ENCODE measurements at places on chromosomes 7 and 10.
A peak's percentile ranks its signal among the peaks of the same experiment; 100 is the strongest.

DNA sequence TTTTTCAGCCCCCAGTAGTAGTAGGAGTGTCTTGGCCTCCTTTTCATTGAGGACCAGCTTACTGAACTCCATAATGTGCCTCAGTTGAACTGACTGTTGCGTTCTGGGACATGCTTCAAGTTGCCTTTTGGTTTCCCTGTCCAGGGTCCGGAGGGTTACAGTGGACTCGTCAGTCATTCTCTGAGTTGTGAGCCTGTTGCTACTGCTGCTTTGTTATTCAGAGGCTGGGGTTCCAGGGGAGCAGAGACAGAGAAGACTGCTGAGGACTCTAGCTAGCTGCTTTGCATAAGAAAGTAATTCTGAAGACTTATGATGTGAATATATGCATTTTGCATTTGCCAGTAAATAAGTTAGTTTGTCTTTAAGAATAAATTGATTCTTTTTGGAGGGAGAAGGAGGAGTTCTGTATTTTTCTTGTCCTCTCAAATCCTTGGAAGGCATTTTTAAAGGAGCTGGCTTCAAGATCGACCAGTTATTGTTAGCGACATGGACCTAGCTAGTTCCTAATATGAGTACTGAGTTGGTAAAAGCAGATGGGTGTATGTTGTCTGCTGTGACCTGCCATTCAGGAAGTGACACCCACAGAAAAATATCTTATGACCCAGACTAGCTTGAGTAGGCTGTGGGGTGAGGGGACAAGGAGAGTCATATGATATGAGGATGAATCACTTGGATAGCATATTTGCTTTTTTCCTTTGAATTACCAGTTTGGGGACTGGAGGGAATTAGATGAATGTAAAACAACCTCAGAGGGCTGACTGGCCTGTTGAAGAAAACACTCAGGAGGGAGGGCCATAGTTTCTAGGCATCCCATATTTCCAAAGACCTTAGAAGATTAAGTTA, 8.3 kb downstream of the PI4K2A start:
- peak; percentile 1 for DNase-seq

- DNase-seq, result no peak
These were observed 28.2 kb downstream of the TAS2R41 start for GRCh38 chr7:143505838-143506237.

- no peak for DNase-seq
These were observed 16.6 kb upstream of the SAMD9L start for GRCh38 chr7:93164766-93165165.

DNA sequence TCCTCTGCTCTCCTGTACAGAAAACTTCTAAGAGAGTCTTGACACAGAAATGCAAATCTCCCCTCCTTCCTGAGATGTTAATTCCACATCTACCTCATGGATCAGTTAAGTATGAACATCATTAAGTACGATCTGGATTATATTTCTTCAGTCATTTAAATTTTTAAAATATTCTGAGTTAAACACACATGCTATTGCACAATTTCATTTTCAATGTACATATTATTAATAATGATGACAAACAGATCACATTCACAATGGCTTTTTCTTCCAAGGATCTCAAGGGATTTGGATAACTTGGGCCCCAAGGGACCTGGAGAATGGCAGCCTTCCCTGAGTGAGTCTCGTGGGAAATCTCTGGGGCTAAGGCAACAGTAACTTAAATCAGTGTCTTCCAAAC, 16.2 kb downstream of the BEND7 start:
- no peak for DNase-seq

GRCh38 chr7:75977743-75978142, 16.7 kb downstream of the TMEM120A start:
- DNase-seq, result no peak

DNA sequence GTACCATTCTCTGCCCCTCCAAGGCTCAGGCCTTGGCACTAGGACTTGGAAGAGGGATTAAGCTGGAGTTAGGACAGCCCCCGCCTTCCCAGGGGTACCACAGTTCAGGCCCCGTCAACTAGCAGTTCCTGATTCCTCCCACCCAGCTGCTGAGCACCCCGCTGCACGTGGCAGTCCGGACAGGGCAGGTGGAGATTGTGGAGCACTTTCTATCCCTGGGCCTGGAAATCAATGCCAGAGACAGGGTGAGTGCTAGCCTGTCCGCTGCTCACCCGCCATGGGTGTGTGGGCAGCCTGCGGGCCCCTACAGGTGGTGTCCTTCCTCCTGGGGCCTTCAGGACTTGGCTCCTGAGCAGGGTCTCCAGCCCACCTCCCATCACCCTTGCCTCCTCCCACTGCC, 2.0 kb upstream of the HOGA1 start:
- DNase-seq, result no peak

DNA sequence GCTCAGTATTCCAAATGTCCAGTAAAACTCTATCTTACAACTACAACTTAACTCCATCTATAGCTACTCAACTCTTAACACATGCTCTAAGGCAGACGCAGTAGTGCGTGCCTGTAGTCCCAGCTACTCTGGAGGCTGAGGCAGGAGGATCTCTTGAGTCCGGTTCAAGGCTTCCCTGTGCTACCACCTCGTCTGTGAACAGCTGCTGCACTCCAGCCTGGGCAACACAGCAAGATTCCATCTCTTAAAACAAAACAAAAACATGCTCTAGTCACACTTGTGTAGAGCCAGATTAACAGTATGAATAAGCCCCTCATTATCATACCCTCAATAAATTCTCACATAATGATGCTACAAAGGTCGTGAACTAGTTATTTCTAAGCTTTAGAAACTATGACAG, 3.6 kb downstream of the BAZ1B start:
- no peak for DNase-seq

- DNase-seq, result no peak
These were observed 27.0 kb upstream of the JAZF1 start for GRCh38 chr7:28207486-28208158.

DNA sequence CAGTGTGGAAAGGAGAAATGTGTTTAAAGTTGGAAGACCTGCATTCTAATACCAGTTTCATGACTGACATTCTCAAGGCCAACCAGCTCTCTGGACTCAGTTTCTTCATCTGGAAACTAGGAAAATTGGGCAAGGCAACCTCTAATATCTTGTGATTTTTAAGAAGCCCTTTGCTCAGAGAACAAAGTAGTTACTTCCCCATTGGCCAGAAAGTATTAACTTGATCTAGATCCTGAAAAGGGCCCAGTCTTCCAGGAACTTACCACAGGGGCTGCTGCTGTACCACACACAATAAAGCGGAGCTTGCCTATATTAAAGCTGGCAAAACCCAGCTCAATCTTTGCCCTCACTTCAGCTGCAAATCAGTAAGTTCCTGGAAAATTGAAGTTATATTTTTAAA, 155.6 kb upstream of the ADO start:
- DNase-seq, result no peak

Data from activated CD4-positive, CD25-positive, alpha-beta regulatory T cell (primary cell).